ENCODE measurements at places on chromosomes 2 and 18. TPM values are rescaled to one million over a fixed set of nuclear protein-coding genes. Genes with fewer than 3 reads are reported as not detected.

FOXI3 gene
- not detected for total RNA-seq

GBX2 gene
- total RNA-seq, result not detected

PPM1G gene
- total RNA-seq, result 38.4 TPM

CAPN13 gene
- total RNA-seq, result 1.1 TPM

SCN9A gene
- total RNA-seq, result 8.7 TPM

ANKRD30B gene
- not detected for total RNA-seq

ZNF385B gene
- 9.0 TPM for total RNA-seq

LYPD6B gene
- not detected for total RNA-seq

PRSS56 gene
- not detected for total RNA-seq

GKN2 gene
- total RNA-seq, result not detected

TXNDC2 gene
- not detected for total RNA-seq

Data from right lobe of liver (tissue), 6 donors.